Stimulated activated CD8-positive, alpha-beta memory T cell treated with anti-CD3 and anti-CD28 coated beads, Interleukin-15, amount 100 ng/mL, for 4 hours (primary cell): ENCODE measurements at places on chromosomes 5 and 9.

DNA sequence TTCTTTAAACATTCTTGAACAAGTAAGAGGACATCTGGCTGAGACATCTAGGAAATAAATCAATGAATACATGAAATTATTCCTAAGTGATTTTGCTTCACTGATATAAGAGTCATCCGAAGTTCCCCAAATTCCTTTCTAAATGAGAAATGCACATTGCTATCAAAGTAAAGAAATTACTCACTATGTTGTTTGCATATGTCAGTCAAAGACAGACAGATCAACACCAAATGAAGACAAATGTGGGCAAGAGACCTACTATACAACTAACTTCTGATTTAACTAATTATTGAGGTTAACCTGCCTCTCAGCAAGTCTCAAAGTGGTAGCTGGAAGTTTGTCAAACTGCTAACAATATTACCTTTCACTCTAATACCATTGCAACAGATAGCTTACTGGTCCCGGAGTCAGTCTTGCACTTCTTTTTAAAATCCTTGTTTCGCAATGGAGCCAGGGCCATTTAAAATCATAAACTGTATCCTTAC lies 13.2 kb downstream of the TUT7 start:
- DNase-seq: no peak

GRCh38 chr5:42598311-42598710 lies 158.3 kb upstream of the CCDC152 start:
- DNase-seq: no peak

- DNase-seq: no peak
Observed at GRCh38 chr5:153562189-153562588, 71.7 kb downstream of the GRIA1 start.

DNA sequence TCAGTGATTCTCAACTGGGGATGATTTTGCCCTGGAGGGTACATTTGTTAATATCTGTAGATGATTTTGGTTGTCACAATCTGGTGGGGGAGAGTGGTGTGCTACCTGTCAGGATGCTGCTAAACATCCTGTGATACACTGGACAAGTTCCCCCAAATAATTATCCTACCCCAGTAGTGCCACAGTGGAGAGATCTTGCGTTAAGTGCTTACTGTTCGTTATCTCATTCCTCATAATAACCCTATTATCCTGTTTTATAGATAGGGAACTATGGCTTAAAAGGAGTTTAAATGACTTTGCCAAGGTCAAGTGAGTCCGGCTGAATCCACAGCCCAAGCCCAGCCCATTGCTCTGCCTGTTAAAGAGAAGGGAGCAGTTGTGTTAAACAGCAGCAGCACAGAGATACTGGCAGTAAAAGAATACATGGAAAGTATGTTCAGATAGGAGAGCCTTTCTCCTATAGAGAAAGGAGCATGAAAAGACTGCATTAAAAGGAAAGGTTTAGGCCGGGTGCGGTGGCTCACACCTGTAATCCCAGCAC lies 15.4 kb downstream of the CNOT8 start:
- no peak for DNase-seq

- DNase-seq: no peak
Observed at GRCh38 chr9:34382879-34383278, 6.2 kb upstream of the MYORG start.

DNA sequence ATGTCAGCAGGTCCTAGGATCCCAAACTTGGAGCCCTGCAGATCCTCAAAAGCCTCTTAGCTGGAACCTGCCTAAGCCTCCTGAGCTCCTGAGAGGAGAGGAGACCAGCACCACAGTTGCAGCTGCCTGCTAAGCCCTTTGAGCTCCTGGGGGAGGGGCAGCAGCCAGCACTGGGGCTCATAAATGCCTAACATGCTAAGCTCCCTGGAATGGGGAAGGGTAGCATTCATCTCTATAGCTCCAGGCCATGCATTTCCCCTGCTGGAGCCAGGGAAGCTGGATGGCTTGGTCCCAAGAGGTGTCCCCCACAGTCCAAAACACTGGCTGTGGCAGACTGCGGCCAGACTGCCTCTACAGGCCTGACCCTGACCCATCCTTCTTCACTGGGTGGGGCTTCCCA lies 182.7 kb downstream of the KCNN2 start:
- no peak for DNase-seq

DNA sequence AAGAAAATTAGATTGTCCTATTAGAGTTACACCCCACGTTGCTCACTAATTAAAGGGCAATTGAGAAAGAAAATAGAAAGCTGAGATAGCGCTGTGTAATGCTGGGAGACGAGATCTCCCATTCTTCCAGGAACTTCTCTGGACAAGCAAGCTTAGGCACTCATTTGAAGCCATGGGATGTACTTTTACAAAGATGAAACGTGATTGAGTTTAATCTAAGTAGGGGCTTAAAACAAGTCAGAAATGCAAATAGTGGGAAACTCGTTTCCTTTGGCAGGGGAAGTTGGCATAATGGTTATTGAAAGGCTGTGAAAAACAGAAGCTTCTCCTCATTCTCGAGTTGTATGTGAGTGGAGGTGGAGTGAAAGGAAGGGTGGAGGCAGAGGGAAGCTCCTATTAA lies 3.7 kb downstream of the PRDM6 start:
- no peak for DNase-seq

DNA sequence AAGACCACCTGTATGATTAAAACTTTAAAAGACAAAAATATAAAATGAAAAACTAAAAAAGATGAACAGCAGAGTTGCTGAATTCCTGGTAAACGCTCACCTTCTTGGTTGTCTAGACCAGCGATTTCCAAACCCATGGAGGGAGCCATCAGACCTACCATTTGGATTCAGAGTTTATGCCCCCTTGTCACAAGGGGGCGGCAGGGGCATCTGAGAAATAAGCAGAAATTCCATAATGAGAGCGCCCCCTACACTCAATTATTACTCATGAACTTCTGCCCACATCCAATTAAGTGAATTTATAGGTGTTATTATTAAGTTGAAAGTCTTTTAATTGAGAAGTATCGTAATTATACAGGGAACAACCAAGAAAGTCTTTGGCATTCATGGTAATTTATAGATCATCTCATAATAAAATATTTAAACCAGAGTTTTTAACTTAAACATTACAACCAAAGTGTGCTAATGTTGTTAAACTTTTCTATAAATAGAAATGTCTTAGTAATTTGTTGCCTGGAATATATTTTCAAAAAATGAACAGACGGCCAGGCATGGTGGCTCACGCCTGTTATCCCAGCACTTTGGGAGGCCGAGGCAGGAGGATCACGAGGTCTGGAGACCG lies 35.2 kb upstream of the SPATA31C2 start:
- peak; percentile 21 for DNase-seq

- no peak for DNase-seq
Observed at GRCh38 chr9:122498883-122499288, 11.7 kb upstream of the OR1J2 start.

DNA sequence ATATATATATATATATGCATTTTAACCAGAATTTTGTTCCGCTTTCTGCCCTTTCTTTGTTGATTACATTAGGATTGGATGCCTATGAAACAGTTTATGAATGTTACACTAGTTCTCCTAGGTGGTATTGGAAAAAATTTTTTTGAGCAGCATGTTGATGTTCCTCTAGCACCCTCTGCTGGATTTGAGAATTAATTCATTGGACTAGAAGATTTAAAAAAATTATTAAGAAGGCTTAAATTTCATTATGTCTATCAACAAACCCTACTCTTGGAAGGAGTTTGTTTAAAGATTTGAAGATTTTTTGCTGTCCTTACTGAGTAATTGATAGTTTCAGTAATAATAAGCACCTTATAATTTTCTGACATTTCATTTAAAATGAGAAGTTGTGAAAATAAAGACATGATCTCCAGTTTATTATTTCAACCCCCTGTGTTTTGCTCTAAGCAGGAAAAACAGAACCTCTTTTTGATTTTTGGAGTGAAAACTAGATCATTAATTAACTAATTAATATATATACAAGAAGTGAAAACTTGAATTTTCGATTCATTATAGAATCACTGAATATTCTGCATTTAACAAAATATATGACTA lies 89.6 kb downstream of the CCDC171 start:
- no peak for DNase-seq

DNA sequence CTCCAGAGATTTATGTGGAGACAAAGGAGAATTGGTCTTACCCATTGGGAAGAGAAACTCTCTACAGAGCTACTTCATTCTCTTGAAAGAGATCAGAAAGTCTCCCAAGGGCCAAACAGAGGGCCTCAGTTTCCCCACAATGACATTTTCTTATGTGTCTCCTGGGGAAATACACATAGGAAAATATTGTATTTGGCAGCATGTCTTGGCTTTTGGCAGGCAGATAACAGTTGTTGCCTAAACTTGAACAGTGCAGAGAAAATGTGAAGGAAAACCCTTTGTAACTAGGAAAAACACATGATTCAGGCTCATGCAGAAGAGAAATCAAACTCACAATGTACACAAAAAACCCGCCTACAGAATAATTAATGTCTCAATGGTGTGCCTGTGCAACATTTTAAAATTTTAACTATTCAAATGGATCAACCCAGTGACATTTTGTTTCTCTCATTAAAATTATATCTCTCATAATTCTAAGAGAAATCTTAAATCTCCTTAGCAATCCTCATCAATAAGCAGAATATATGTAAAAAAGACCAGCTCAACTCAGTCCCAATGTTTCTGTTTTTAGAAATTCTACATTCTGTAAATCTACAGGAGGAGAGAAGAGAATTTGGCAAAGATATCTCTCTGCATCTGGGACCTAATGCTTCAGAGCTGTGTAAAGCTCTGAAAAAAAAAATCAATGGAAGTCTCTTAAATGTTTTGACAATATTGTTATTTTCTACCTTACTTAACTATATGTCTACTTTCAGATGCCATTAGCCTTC lies 205.1 kb downstream of the ADAMTSL1 start:
- no peak for DNase-seq

DNA sequence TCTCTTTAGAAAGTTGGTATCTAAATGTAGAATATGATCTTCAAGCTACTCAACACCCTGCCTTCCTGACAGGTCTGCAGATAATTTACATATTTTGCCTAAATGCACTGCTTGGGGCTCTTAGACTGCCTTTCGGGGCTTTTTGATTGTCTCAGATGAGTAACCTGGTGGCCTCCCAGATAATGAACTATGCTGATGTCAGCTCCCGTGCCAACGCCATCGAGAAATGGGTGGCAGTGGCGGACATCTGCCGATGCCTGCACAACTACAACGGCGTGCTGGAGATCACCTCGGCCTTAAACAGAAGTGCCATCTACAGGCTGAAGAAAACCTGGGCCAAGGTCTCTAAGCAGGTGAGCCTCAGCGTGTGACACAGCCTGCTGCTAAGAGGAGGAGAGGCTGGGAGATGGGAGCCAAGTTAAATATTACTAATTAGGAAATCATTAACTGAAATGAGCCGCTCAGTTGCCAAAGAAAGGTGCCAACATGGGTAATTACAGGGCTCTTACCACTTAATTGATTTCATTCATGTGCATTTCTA lies 20.8 kb upstream of the CKMT2 start:
- DNase-seq: no peak

- peak; percentile 1 for DNase-seq
Observed at GRCh38 chr5:33850100-33850594, 41.6 kb downstream of the ADAMTS12 start.

DNA sequence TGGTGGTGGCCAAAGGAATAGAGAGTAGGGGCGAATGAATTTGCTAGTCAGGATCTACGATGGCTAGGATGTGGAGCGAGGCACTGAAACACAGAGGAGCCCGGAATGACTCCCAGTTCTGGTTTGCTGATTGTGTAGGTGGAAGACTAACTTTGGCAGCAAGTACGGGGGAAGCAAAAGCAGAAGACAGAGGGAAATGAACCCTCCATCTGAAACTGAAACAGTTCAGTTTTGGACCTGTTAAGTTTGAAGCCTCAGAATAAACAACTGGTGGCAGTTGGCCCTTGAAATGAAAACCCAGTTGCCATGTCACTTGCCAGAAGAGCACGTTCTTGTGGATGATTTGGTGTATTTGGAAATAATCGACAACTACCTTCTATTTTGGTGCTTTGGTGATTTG lies 15.4 kb upstream of the SMIM15 start:
- no peak for DNase-seq

DNA sequence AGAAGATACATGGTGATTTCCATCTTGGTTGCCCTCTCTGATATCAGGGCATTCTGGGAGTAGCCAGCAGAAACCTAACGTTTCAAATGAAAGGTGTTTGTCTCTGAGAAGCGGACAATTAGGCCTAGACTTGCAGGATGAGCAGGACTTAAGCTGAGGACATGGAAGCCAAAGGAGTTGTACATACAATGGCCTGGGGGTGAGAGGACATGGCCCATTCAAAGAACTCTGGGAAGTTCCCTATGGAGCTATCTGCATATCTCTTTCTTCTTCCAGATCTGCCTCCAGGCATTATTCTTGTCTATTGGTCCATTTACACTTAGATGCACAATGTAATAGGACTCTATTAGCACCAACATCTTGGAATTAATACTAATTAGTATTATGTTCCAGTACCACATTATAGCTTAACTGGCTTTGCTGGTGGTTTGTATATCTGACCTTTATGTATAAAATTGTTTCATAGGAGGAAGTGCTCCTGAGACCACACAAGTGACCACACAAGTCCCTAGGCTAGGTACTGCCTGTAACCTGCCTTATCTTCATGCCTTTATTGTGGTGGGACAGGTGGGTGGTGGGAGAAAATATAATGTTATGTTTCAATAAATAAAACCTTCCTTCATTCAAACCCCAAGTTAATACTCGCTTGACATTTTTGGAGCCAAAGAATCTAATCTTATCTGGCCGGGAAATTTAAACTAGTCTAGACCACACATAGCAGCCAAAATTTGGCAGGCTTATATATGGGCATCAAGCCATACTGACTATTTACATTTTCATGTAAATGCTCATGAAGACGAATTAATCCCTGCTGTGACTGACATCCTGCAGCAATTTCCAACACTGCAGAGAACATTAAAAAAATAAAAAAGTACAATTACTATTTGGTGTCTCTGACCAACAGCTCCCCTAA lies 52.1 kb upstream of the EQTN start:
- no peak for DNase-seq

DNA sequence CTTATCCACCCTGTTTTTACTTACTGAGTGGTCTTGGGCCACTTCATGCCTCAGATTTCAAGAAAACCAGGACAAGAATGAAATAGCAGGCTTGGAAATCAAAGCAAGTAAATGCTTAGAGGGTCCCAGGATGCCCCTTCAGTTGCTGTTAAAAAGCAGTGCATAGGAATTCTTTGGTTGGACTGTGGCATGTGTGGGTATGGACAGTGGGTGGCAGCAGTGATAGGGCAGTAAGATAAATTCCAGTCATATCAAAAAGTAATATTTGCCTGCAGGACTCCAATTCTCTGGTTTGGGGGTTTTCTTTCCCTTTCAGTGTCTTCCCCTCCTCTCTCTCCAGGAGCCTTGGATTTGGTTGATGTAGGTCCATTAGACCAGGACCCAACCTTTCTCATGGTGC lies 306.7 kb upstream of the CLINT1 start:
- DNase-seq: no peak
